ENCODE measurements at places on chromosomes 6 and 20.

DNA sequence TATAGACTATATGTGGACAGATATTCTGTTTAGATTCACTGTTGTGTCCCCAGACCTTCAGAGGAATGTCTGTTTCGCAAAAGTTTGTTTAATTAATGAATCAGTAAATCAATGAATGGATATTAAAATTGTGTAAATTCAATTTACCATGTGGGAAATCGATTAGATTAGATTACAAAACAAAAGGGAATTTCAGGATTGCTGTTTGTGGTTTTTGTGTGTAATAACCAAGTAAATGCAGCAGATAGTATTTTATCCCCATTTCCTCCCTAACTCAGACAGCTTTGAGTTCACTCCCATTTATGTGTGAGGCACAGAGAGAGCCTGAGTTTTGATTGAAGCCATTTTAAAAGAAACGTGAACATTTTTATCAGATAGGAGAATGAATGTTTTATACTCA lies 214.8 kb downstream of the ADGB start:
- DNase-seq, result no peak

DNA sequence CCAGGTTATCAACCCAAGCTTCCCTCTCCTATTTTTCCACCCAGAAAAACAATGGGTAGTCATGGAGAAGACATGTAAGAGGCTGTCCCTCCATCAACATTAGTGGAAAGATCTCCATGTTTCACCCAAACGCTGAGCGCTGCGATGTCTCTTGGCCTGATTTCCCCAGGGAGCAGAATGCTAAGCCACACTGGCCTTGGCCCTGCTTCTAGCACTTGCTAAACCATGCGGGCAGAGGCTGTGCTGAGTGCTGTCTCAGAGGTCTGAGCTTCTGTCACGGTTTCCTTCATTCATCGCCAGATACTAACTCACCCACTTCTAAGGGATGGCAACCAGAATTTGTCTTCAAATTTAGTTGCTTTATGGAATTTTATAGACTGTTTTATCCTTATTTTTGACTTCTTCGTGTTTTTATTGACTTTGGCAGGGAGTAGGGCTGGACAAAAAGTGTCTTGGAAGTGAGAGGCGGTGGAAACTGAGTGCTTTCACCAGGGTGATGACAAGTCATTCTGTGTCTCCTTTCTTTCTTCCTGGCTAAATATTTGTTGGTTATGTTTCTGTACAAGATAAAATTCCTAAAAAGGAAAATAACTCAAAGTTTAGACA lies 181.4 kb upstream of the UST start:
- no peak for DNase-seq

DNA sequence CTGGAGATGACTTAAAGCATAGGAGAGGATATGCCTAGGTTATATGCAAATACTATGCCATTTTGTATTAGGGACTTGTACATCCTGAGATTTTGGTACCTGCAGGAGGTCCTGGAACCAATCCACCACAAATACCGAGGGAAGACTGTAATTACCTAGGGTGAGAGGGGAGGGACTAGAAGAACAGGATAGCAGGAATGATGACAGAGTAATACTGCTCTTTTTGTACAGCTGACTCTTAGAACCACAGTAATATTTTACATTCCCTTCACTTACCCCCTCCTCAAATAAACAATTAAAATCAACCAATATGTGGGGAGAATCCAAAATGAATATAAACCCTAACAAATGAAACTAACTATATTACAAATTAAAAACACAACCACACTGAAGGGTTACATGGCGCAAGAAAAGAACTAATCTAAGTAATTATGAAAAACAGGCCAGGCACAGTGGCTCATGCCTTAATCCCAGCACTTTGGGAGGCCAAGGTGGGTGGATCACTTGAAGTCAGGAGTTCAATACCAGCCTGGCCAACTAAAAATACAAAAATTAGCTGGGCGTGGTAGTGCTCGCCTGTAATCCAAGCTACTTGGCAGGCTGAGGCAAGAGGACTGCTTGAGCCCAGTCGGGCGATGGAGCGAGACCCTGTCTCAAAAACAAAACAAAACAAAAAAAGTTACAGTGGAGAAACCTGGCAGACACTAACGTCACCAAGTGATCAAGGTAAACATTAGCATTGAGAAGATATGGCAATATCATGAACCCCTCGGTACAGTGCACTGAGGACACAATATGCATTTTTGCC lies 37.1 kb downstream of the MAP1LC3A start:
- no peak for DNase-seq

- no peak for DNase-seq
Observed at GRCh38 chr20:3820901-3821727, 767 bp downstream of the AP5S1 start.

DNA sequence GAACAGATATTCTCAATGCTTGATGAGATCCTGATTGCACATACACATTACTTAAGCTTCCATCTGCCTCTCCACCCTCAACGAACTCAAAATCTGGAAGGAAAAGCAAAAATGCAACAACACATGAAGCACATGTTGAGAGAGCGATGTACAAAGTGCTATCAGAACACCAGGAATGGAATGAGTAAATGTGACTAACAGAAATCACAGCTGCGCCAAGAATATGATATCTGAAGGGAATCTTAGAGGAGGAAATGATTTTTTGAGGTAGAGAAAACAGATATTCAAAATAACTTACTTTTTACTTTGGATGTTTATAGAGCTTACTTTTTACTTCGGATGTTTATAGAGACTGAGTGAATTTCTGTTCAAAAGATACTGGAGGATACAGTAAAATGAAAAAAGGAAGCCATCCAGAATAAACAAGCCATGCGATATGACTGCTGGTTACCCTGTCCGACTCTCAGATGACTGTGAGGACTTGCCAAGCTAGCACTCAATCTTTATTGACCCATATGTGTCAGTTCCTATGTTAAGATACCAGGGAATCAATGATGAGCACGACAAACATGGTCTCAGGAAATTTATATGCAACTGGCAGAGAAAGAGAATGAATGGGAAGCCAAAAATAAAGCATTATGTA lies 102.0 kb downstream of the SMLR1 start:
- no peak for DNase-seq

DNA sequence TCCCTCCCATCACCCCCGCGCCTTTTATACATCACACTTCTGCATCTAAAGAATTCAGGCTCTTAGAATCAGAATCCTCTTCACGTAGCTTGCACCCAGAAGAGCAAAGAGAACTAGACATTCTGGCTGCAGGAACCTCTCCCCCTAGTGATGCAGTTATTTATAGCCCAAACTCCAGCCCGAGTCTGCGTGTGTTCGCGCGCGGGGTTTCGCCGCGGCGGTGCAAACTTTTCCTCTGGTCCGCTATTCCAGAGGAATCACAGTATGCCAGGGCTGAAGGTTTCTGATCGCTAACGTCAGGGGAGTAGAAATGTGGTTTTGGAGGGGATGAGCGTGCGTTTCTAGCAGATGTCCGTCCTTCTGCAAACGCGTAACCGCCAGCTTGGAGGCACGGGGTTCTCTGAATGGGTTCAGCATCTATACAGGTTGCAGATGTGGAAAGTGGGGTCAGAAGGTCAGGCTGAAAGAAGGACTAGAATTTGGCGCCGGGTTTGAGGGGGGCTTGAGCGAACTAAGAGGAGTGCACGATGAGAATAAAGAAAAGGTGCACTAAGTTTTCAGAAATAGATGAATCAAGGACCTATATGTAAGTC lies 1.8 kb downstream of the EPHA7 start:
- DNase-seq, result no peak

DNA sequence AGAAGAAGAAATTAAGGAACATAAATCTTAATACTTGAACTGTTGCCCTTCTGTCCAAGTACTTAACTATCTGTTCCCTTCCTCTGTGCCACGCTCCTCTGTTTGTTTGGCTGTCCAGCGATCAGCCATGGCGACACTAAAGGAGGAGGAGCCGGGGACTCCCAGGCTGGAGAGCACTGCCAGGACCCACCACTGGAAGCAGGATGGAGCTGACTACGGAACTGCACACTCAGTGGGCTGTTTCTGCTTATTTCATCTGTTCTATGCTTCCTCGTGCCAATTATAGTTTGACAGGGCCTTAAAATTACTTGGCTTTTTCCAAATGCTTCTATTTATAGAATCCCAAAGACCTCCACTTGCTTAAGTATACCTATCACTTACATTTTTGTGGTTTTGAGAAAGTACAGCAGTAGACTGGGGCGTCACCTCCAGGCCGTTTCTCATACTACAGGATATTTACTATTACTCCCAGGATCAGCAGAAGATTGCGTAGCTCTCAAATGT lies 17.1 kb downstream of the IRF4 start:
- peak; percentile 17 for DNase-seq

GRCh38 chr6:167050903-167051302 lies 51.7 kb downstream of the CEP43 start:
- DNase-seq, result no peak

- no peak for DNase-seq
Observed at GRCh38 chr6:108810057-108810643, 38.1 kb upstream of the ARMC2 start.

- peak; percentile 74 for DNase-seq
Observed at GRCh38 chr6:5995949-5996713, 10.6 kb downstream of the NRN1 start.

DNA sequence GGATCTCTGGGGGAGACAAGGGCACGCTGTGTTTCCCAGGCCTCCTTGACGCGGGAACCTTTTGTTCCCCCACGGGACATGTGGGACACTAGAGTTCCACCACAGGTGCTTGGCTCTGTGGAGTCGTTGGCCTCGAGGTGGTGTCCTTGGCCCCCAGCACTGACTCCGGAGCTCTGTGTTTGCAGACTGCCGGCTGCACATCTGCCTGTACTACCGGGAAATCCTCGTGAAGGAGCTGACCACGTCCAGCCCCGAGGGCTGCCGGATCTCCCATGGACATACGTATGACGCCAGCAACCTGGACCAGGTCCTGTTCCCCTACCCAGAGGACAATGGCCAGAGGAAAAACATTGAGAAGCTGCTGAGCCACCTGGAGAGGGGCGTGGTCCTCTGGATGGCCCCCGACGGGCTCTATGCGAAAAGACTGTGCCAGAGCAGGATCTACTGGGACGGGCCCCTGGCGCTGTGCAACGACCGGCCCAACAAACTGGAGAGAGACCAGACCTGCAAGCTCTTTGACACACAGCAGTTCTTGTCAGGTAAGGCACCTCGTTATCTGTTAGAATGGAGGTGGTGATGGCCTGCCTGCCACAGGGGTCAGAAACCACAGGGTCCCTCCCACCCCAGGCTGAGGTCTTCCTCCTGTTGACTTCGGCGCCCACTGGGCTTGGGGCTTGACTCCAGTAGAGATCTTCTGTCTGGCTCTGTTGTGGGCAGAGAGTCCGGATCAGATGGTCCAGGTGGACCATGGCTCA lies 9.9 kb downstream of the IRF4 start:
- DNase-seq, result no peak

GRCh38 chr6:148342350-148343046 lies at the start of gene SASH1:
Gene SASH1 (plus strand): TSS chr6:148342838. CDS start chr6:148343068, 230 bp downstream.
- peak; percentile 52 for DNase-seq

DNA sequence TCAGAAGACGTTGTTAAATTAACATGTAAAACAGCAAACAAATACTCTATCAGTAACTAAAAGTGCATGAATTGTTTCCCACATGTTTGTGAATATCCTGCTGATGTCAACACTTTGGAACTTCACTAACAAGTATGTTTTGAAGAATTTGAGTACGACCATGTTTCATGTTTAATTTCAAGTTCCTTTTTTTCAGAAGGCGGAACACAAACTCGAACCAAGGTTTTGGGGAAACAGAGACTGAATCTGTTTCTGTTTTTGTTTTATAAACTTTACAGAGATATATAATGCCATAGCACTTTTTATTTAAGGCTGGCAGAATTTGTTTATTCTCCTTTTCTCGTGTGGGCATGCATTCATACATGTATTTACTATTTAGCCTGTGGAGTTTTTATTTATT lies 509.3 kb upstream of the CITED2 start:
- DNase-seq, result no peak

DNA sequence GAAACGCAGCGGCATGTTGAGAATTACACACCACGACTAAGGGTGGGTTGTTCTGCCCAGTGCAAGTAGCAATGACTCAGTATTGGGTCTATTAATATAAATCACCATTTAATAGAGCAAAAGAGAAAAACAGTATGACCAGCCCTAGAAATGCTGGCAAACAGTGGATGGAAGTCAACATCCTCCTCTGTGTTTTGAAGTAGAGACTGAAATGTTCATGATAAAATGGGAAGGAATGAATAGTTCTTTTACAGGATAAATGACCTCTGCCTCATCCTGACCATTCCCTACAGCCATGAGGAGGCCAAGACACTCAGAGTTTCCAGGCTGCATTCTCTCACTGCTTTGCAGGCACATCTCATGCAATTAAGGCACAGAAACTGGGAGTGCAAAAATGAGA lies 111.8 kb downstream of the PSMB1 start:
- no peak for DNase-seq

- DNase-seq, result no peak
Observed at GRCh38 chr6:29925321-29925720, 17.0 kb upstream of the HLA-A start.

DNA sequence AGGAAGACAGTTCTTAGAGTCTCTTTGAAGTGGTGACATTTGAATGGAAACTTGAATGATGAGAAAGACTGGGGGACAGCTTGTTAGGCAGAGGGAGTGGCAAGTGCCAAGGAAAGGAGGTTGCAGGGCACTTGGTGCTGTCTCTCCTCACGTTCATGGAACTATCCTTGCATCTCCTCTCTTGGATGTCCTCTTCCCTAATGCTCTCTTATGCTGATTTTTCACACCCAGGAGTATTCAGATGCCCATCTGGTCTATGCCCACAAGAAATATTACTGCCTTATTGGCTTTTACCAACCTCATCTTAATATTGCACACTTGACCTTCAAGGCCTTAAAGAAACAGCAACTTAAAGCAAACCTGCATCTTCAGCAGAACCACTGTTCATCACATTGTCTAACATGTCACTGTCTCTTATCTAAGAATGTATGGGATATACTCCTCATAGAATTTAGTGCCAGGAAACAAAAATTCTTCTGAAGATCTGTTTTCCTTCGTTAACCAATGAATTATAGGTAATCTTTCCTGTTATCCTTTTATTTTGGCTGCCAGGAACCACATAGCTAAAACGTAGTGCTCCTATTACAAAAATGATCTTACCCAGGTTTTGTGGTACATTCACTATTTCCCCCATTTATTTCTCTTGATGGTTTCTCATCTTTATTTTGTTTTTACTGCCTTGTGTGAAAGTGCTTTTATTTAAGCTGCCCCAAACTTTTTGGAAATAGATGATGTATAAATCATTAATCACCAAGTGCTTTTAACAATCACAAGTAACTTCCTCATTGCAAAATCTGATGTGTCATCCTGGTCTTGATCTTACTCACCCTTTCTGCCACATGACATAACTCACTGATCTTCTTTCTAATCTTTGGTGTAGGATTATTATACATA lies 12.8 kb downstream of the RGS17 start:
- no peak for DNase-seq

GRCh38 chr6:37134396-37135191 lies 35.4 kb upstream of the PIM1 start:
- DNase-seq, result no peak

DNA sequence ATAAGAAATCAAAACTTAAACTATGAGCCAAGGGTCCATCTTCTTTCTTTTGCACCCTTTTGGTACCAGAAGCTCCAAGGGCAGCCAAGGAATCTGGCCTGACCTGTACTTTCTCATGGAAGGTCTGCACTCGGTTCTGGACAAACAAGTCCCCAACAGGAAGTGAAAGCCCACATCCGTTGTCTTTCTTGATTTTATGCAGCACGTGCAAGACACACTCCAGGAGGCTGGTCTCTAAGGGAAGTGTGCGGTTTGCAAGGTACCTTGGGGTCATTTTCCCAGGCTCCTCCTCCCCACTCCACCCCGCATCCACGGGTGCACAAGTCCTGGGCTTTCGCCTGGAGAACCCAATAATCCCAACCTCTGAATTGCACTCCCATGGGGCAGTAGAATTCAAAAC lies 101.9 kb downstream of the NFATC2 start:
- DNase-seq, result no peak

- no peak for DNase-seq
Observed at GRCh38 chr20:63521602-63522001, 1.0 kb downstream of the PPDPF start.
